ENCODE measurements at places on chromosomes 12 and 14.
A peak's percentile ranks its signal among the peaks of the same experiment; 100 is the strongest.

DNA sequence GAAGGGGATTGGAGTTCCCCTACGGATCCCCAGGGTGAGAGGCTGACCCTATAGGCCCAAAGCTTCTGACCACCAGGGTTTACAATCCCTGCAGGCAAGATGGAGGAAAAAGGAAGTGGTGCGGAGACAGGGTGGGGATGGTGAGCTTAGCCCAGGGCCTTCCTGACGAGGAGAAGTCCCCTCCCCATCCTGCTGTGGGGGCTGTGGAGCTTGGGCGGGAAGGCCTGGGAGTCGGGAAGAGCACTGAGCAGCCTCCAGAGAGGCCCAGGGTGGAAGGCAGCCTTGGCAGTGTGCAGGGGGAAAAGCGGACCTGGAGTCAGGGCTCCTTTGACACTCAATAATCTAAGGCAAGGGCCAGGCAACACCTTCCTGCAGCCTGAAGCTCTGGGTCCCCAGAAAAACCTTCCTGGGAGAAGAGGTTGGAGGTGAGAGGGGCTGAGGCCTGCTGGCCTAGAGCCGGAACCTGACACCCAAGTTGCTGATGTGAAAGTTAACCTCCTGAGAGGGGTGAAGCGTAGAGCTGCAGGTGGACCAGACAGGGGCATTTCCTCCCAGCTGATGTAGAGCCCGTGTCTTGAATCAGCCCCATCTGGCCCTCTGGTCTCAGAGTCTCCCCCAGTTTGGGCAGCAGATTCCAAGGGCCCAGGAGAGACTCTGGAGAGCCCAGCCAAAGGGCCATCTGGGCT, 6.0 kb downstream of the HDAC7 start:
- no peak for DNase-seq

DNA sequence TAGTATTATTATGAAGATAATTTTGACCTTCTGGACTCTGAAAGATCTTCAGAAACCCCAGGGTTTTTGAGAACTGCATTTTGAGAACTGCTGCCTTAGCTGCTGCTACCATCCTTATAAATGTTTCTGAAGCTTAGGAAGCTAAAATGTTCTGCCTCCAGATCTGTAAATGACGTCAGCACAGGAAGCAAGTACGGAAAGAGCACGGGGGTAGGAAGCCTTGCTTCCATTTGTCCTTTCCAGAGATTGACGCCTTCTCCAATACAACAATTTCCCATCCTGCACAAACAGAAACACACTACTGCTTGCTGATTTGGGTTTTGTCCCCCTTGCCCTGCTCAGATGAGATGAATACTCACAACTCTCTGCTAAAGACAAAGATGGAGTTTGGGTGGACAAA, 17.9 kb downstream of the RAD52 start:
- DNase-seq: no peak

GRCh38 chr12:46663318-46663717, 162.5 kb downstream of the SLC38A4 start:
- DNase-seq: no peak

DNA sequence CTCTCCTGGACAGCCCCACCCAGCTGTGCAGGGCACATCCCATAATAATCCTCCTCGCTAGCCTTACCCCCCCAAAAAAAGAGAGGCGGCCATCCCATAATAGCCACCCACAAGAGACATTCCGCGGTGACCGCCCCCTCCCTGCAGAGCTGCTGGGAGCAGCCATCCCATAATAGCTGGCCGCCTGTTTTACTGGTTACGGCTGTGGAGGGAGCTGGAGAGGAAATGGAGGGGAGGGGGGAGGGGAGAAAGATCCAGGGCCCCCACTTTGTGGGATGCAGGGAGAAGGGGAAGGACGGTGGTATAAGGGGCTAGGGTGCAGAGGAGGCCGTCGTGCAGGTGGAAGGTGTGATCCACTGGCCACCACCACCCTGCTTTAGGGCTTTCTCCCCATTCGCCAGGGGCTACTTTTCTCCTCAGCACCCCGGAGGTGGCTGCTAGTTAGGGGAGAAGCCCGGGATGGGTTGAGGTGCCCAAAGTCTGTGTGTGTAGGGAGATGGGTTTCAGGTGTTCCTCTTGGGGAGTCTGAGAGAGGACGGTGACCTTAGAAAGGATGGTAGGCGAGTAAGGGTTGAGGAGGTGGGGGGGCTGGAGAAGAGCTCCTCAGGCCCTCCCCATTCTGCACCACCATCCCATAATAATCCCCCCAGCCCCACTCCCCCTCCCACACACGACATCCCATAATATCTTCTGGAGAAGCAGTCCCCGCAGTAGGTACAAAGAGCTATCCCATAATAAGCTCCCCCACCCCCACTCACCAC, 6.0 kb upstream of the CHD4 start:
- DNase-seq: no peak

DNA sequence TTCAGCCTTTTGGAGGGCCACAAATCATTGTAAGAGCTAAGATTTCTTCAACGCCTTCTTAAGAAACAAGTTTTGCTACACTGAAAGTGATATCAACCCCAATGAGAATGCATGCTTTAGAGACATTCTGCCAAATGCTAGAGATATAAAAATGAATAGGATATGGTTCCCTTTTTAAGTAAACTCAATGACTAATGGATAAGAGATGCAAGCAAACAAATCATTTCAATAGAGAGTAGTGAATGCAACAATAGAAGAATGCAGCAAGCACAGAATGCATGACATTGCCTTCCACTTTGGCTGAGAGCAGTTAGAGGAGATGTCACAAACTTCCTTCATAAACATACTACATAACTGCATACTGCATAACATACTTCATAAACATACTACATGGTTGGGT, 116.4 kb downstream of the PDZRN4 start:
- no peak for DNase-seq

- no peak for DNase-seq
Observed at GRCh38 chr14:54549862-54550261, 17.1 kb upstream of the SAMD4A start.

DNA sequence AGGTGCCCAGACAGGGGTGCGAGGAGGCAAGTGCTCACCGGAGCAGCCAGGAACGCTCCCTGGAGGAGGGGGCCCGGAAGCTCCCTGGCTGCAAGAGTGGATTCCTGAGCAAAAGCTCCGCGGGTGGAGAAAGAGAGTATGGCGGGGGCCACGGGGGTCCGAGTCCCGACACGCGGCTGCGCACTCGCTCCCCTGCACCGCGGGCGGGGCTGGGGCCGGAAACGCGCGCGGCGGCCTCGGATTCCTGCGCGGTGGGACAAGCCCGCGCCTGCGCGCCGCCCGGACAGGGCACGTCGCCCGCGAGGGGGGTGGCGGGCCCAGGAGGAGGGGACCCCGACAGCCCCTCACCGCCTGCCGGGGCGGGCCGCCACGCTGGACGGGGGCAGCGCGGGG, 27.8 kb upstream of the GPR132 start:
- peak; percentile 32 for DNase-seq

GRCh38 chr14:102315121-102315520, 4.4 kb upstream of the ZNF839 start:
- DNase-seq: no peak

GRCh38 chr12:91287753-91288152, 105.1 kb upstream of the DCN start:
- no peak for DNase-seq
